Suppressor macrophage treated with lipopolysaccharide for 1 hour (primary cell): ENCODE measurements at places on chromosomes 3 and 15.

GRCh38 chr3:196216089-196216564 lies at the start of gene SLC51A:
Gene SLC51A, plus strand, starts transcription at chr3:196216534. Its CDS starts 179 bp downstream, at chr3:196216713.
- DNase-seq, result no peak

DNA sequence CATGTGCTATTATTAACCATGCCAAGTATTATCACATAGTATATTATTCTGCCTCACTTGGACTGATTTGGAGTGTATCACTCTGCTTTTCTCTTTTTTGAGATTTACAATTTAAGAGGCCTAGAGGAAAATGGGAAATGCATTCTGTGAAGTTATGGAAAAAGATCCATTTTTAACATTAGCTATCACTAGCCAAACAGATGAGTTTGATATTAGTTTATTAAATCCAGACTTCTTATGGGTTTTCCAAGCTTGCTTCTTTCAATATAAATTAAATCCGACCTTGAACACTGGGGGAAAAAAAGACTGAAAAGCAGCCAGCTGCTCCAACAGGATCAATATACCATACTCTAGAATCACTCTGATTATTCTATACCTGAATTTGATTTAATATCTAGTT lies 30.1 kb upstream of the PLOD2 start:
- DNase-seq, result no peak

- no peak for DNase-seq
Measured at GRCh38 chr3:66361356-66361755, 139.5 kb downstream of the LRIG1 start.

GRCh38 chr15:70375586-70375985 lies 277.9 kb upstream of the TLE3 start:
- DNase-seq, result no peak

DNA sequence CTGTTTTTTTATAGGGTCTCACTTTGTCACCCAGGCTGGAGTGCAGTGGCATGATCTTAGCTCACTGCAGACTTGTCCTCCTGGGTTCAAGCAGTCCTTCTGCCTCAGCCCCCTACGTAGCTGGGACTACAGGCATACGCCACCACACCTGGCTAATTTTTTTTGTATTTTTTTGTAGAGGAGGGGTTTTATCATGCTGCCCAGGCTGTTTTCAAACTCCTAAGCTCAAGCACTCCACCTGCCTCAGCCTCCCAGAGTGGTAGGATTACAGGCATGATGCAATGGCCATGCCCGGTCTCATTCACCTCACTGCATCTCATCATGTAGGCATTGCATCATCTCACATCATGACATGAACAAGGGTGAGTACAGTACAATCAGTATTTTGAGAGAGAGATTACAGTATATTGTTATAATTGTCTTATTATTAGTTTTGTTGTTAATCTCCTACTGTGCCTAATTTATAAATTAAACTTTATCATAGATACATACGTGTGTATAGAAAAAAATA lies 74.3 kb upstream of the EOMES start:
- DNase-seq, result no peak

- DNase-seq, result no peak
Measured at GRCh38 chr15:64521726-64522164, 61.4 kb downstream of the ZNF609 start.

- DNase-seq, result no peak
Measured at GRCh38 chr3:27726240-27726639, 4.1 kb upstream of the EOMES start.

GRCh38 chr3:152334761-152335160 lies 66.0 kb downstream of the MBNL1 start:
- no peak for DNase-seq
